ENCODE measurements at places on chromosomes 11 and 22. TPM values are rescaled to one million over a fixed set of nuclear protein-coding genes. Genes with fewer than 3 reads are reported as not detected.

CCDC157 gene
- 5.0 TPM for total RNA-seq

TMEM123 gene
- total RNA-seq: 461 TPM

MN1 gene
- total RNA-seq: 0.13 TPM

CCDC87 gene
- 0.70 TPM for total RNA-seq

RASGRP2 gene
- total RNA-seq: 115 TPM

MEI1 gene
- 48.1 TPM for total RNA-seq

FAM181B gene
- not detected for total RNA-seq

NLRP14 gene
- 0.08 TPM for total RNA-seq

OMP gene
- not detected for total RNA-seq

MUC6 gene
- not detected for total RNA-seq

CNIH2 gene
- 2.7 TPM for total RNA-seq

MS4A7 gene
- total RNA-seq: not detected

ART5 gene
- total RNA-seq: not detected

STK33 gene
- total RNA-seq: 3.7 TPM

MS4A6E gene
- not detected for total RNA-seq

MOB2 gene
- total RNA-seq: 31.6 TPM

LRRC10B gene
- total RNA-seq: not detected

SLC22A8 gene
- not detected for total RNA-seq

OR52E8 gene
- total RNA-seq: not detected

OAF gene
- 5.3 TPM for total RNA-seq
